ENCODE measurements at places on chromosomes 7 and 10.

GRCh38 chr7:128267595-128267924, 26.5 kb downstream of the LEP start:
- no peak for DNase-seq

- peak; percentile 51 for DNase-seq
These were observed 62.2 kb downstream of the CCDC71L start for GRCh38 chr7:106598663-106599342.

- peak; percentile 6 for DNase-seq
These were observed 487.2 kb downstream of the RPS24 start for GRCh38 chr10:78520737-78521430.

GRCh38 chr10:94002156-94002555, 8.4 kb downstream of the PLCE1 start:
- DNase-seq = no peak

DNA sequence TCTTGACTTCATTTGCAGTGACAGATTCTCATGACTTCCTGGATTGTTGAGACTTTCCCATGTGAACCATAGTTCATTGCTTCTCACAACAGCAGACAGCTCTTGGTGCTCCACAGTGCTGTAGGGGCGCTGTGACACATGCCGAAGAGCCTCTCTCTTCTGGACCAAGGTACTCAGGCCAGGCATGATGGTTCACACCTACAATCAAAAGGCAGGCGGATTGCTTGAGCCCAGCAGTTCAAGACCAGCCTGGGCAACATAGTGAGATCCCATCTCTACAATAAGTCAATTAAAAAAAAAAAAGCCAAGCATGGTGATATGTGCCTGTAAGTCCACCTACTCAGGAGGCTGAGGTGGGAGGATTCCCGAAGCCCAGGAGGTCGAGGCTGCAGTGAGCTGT, 354.5 kb downstream of the GALNT17 start:
- no peak for DNase-seq

DNA sequence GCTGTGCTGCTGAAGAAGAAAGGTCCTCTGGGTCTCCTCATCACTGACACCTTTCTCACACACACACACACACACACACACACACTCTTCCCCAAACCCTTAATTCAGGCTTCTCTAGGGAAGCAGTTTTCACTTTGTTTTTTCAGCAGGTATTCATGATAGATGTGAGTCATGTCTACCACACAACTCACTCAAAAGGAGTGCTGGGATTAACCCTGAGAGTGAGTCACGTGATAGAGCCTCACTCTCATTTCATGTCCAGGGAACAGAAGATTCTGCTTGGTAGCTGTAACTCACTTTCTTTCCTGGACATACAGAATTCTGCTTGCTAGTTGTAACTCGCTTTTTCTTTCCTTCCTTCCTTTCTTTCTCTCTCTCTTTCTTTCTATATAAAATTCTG, 45.4 kb downstream of the VIM start:
- DNase-seq = no peak

GRCh38 chr10:22244001-22244400, 26.2 kb upstream of the EBLN1 start:
- DNase-seq = no peak

- DNase-seq = no peak
These were observed 53.6 kb upstream of the ZPBP start for GRCh38 chr7:50146692-50147091.

DNA sequence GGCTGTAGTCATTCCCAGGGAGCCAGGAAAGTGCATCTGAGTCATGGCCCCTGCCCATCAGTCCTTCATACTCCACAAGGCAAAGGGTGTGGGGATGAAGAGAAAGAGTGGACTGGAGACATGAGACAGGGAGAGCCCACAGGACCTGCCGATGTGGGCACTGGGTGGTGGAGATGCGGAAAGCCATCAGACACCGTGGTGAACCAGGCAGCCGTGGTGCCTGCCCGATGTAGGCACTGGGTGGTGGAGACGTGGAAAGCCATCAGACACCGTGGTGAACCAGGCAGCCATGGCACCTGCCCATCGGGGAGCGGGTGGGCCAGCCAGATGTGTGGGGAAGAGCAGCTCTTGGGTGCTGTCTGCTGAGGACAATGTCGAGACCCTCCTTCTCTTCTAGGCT, 58.6 kb downstream of the AFAP1L2 start:
- DNase-seq = no peak

DNA sequence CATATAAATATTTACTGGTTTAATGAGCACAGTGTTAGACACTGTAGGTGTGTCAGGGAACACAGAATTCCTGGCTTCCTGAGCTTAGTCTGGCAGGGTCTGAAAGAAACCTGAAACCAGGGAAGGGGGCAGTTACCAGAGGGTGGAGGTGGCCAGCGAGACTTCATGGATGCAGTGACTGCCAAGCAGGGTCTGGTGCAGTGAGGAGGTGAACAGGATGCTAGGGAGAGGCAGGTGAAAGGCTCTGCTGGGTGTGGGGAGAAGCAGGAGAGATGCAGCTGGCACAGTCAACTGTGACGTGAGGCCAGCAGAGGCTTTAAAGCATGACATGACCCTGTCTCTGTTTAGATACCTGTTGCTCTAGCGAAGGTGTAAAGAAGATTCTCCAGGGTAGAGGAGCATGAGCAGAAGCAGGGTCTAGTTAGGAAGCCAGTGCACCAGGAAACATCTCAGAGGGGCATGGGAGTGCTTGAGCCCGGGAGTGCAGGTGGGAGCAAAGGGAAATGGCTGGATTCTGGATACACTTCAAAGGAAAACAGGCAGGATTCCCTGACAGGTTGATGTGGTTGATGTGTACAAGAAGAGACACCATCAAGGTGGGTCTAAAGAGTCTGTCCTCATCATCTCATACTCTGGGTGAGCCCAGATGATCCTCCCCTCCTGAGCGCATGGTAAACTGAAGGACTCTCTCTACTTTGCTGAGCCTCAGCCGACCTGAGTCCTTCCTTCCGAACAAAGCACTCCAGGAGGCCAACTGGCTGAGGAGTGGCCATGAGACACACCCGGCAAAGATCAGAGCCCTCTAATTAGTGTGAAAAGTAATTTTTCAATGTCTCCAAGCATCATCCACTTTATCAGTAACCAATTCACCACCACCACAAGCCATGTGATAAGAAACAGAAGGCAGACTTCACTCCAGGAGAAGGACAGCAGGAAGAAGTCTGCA, 186.8 kb downstream of the COBL start:
- no peak for DNase-seq

DNA sequence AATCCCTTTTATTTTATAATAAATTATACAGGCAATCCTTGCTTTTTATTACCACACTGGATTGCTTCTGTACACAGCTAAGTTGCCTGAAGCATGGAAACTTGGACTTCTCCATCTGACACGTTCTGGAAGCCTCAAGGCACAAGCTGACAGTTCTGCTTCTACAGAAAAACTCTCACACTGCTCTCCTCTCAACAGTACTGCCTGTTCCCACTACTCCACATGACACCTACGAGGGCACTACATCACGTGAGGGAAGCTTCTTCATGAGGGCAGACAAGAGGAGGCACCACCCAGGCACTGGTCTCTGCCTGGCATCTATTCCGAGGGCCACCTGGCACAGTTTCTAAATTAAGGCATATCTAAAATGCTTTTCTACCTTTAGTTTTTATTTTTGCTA, 16.8 kb upstream of the FAM133B start:
- no peak for DNase-seq

DNA sequence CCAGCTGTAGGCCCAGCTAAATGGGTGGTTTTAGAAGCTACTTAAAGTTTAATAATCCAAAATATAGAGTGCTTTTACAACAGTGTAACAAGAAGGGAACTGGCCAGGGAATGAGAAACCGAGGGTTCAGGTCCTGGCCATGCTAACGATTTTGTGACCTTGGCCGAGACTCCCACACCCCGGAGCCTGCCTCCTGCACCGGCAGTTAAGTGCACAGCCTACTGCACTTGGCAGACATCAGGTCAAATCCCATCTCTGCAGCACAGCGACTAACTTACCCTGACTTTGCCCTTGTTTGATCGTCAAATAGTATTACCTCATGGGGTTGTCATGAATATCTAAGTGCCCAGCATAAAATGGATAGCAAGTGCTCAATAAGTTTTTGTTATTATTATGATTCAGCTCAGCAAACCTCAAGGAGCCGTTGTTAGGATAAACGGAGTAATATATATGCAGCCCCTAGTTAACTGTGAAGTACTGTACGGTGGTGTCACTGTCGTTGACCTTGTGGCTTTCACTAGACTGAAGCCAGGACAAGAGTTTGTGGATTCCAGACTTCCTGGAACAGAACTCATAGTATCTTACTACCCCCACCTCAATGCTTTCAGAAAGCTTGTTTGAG, 35.5 kb downstream of the LYZL1 start:
- no peak for DNase-seq

- DNase-seq = no peak
These were observed 6.8 kb downstream of the STRA8 start for GRCh38 chr7:135240441-135240840.

DNA sequence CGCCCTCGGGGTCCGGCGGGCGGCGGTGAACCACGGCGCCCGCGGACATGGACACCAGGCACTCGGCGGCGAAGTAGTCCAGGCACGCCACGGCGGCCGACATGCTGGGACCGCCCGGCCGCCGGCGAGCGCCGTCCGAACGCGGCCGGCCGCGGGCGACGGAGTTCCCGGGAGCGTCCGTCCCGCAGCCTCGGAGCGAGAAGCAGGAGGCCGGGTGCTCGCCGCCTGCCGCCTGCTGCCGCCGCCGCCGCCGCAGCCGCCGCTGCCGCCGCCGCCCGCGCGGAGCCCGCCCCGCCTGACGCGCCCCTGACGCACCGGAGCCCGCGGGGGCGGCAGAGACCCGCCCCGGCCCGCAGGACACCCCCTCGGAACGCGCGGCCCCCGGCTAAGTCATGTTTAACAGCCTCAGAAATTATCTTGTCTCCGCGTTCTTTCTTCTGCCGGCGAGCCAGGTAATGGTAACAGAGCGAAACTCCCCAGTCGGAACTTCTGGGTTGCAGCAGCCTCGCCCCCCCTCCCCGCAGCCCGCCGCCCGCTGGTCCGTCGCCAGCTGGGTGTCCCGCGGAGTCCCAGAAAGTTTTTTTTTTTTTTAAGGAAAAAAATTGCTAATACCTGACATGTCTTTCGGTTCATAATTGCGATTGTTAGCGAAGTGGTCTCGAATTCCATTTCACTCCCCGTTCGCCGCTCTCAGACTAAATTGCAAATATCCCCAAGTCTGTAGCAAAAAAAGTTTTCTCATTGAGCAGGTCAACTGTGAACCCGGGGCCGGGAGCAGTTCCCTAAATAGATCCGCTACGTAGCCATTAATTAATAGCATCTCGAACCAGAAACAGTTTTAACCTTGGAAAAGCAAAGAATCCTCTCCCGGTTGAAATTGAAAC, at the start of gene KLF14:
Gene KLF14 (minus strand): TSS at position 277 of the 884 bp plus-strand sequence. CDS start 174 bp downstream, at position 103.
- peak; percentile 56 for DNase-seq

GRCh38 chr7:20450536-20450935, 119.8 kb downstream of the ITGB8 start:
- DNase-seq = no peak

GRCh38 chr10:58016614-58017013, 251.1 kb downstream of the IPMK start:
- no peak for DNase-seq

DNA sequence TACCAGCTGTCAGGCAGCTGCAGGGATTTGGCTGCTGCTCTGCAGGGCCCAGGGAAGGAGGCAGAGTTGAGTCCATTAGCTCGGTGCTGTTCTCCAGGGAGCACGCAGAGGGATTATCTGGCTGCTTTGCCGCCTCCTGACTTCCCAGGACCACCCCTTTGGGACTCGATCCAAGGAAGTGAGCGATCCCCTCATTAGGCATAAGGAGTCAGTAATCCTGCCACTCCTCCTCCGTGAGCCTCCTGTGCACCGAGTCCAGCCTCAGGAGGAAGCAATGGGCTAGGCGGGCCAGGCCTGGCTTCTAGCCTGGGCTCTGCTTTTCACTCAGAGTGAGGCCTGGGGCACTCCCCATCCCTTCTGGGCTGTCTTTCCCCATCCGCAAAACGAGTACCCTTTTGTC, 417.9 kb downstream of the RPS24 start:
- no peak for DNase-seq

DNA sequence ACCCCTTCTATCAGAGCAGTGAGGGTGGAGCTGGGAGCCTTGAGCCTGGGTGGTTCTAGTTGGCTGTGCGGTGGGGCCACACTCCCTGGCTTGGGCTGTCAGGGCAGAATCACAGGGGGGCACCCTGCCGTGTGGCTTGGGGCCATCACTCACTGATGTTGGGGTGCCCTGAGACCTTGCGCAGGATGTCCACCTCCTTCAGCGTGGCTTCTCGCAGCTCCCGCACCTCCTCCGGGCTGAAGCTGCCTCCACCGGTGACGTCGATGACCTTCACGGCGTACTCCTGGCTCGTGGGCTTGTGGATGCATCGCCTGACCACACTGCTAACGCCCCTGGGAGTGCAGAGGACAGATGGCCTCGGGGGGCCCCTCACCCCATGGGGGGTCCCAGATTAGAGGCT, 5.3 kb downstream of the PHKG1 start:
- no peak for DNase-seq

- no peak for DNase-seq
These were observed 94.1 kb downstream of the SORCS3 start for GRCh38 chr10:104735036-104735756.

DNA sequence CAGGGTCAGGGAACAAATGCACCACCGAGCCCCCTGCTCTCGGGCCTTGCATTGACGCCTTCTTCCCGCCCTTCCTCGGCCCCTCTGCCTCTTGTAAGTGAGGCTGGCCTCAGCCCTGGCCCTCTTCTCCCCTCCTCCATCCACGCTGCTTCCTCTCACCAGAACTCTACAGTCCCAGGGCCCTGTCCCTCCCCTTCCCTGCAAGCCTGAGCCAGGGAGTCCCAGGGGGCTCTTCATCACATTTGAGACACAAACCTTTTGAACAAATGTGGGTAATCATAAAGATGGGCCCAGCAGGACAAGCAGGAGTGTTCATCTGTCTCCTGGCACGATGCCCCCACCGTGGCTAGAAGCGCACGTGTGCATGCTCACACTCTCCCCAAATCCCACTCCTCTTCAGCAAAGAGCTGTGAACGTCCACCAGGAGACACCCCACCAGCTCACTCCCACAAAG, 57.7 kb downstream of the SLIT1 start:
- no peak for DNase-seq

DNA sequence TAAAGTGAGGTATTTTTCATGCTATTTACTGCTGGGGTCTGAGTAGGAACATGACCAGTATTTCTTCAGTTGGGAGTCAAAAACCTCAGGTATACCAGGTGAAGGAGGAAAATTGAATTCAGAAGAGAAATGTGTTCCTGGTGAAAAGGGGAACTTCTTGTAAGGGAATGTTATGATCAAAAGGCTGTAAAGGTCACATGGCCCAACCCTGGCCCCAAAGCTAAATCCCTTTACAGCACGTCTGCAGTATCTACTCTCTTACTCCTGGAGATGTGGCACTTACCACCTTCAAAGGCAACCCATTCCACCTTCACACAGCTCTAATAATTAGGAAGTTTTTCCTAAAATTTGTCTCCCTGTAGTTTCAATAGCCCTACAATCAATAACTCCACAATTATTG, 15.2 kb downstream of the PIK3AP1 start:
- DNase-seq = no peak

Measured in stimulated activated CD4-positive, alpha-beta T cell treated with anti-CD3 and anti-CD28 coated beads, Interleukin-2, amount 100 ng/mL, for 4 hours (primary cell).